Pulmonary artery endothelial cell (primary cell): ENCODE measurements at places on chromosomes 4 and X. TPM values are rescaled to one million over a fixed set of nuclear protein-coding genes. Genes with fewer than 3 reads are reported as not detected.

DNA sequence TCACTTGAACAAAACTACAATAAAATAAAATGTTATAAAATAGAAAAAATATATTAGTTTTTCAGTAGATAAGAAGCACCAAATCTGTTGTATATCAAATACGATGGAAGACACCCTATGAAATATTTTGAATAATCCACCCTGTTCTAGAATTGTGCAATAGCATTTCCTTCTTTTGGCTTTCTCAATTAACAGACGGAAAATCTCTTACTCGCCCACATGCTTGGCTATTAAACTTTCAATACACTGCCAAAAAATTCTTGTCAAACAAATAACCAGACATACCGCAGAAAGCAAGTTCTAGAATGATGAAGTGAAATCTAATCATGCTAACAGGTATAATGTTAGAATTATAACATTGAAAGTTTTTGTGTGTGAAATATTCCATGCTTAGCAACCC lies 671.6 kb upstream of the SLIT2 start:
- no peak for DNase-seq

The LRIT3 gene
- total RNA-seq: 0.04 TPM in 1 of 2 replicates, not detected in the other

The UCP1 gene
- not detected in 2 replicates for total RNA-seq

DNA sequence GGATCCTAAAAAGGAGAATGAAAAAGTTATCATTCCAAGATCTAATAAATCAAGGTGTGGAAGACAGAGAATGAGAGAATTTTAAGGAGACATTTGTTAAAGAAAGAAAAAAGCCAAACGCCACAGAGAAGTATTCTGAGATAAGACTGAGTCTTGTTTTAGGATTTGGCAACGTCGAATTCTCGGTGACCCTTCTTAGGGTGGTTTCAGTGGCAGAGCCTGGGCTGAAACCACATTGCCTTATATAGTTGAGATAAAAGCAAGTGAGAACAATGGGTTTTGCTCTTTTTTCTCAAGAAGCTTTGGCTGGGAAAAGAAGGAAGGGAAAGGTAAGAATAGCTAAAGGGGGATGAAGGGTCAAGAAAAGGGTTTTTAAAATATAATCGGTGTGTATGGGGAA lies 209.4 kb downstream of the VEGFC start:
- no peak for DNase-seq

The CTAG2 gene
- not detected in 2 replicates for total RNA-seq

The USP17L5 gene
- total RNA-seq: not detected in 2 replicates

DNA sequence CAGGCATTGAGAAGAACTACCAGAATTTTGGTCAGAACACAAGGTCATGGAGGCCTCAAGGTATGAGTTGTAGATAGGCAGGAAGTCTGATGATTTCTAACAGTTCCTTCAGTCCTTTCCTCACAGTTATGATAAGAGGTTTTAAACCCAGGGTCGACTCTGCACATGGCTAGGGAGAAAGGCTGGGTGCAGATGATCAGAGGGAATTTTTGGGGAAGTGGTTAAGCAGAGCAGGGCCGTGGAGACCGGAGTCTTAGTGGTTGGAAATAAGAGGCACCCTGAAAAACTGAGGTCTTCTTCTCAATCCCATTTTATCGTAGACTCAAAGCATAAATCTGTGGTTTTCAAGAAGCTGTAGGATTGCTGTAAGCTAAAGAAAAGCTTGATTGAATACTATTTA lies 118.5 kb upstream of the ANK2 start:
- DNase-seq: no peak

The CNGA2 gene
- not detected in 2 replicates for total RNA-seq

GRCh38 chr4:3715855-3716630 lies 50.1 kb upstream of the ADRA2C start:
- no peak for DNase-seq

- DNase-seq: peak; percentile 33
Observed at GRCh38 chr4:121726642-121727268, 30.0 kb upstream of the ANXA5 start.

DNA sequence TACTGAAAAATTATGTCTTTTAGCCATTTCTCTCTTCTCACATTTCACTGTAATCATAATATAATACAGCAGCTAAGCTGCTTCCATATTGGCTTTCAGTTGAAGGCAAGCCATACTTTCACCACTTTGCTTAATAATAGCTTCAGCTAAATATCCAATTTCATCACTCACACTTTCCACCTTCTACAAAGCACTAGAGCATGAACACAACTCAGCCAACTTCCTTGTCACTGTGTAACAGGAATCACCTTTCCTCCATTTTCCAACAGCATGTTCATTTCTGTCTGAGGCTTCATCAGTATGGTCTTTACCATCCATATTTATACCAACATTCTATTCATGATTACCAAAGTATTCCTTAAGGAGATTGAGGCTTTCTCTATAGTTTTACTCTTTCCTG lies 219.8 kb upstream of the CTSO start:
- no peak for DNase-seq

GRCh38 chr4:30385650-30386049 lies 334.5 kb upstream of the PCDH7 start:
- no peak for DNase-seq

- no peak for DNase-seq
Observed at GRCh38 chrX:114210879-114211278, 373.0 kb upstream of the HTR2C start.
